Posterior cingulate gyrus (tissue), 11 donors: ENCODE measurements at places on chromosomes 5 and 9.
A peak's percentile ranks its signal among the peaks of the same experiment; 100 is the strongest.

DNA sequence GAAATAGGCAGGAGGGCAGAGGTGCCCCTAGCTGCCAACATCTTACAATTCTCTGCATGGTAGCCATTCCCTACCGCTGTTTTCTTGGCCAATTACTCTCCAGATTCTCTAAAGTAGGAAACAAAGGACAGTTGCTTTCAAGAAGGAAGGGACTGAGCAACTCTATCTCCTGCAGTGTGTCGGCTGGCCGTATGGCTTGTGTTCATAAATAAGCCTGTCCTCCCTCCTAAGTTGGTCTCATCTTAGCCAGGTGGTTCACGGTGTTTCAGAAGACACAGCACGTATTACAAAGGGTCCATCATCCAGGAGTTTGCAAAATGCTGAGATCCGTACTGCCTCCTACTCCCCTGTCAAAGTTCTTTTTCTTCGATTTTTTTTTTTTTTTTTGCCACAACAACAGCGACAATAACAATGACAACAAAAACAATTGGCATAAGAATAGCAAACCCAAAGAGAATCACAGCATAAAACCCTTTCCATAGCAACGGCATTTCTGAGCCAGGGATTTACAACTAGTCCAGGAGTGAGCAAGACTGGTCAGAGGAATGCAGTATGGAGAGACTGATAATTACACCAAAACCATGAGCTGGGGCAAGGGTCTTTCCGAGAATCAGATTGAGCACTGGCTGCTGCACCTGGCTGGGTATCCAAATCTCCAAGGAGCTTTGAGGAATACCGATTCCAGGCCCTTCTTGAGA lies 212.8 kb downstream of the SLIT3 start:
- no peak for DNase-seq

DNA sequence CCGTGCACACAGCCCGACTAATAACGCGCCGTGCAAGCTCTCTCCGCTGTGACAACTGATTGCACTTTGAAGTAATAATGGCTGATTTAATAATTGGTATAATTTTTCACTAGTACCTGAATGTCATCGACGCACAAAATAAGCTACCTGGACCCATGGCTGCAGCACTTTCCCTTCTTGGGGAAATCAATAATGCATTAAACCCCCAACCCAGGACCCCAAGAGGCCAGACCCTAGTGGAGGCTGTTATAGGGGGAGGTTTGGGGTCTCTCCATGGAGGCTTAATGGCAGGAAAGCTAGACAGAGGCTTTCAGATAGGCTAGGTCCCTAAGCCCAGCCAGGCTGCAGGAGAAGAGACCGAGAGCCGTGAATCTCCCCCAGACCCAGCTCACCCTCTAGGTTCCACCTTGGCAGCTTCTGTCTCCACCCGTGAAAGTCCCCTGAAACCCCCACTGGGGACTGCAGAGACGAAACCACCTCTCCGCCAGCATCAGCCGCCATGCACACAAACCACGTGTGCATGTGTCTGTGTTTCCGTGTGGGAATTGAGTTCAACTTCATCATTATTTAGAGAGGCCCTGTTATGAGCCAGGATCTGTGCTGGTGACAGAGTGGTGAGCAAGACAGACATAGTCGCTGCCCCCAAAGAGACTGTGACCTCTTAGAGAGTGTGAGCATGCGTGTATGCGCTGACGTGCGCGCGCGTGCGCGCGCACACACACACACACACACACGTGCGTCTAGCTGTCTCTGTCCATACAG lies 168.6 kb upstream of the MVB12B start:
- DNase-seq, result peak; percentile 52

DNA sequence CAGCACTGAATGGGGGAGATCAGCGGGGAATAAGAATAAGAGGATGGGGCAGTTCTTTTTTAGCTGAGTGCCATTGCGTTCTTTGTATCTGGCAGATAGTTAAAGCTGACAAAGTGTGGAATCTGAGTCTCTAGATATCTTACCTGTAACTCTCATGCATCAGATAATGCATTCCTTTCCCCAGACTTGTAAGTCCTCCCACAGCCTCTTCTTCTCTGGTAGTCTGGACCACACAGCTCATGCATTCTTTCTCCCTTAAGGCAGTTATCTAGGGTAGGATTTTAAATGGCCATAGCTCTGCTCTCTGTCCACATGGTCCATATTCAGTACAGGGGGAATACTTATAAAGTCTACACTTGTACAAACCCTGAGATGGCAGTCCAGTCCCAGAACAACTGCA lies 54.0 kb upstream of the FGF10 start:
- DNase-seq, result no peak

GRCh38 chr5:159179529-159180305 lies 29.6 kb downstream of the RNF145 start:
- no peak for DNase-seq

- no peak for DNase-seq
These were observed 35.4 kb upstream of the TMC1 start for GRCh38 chr9:72485821-72486593.

- no peak for DNase-seq
These were observed 472.8 kb downstream of the SPOCK1 start for GRCh38 chr5:137026296-137026695.

- peak; percentile 72 for DNase-seq
These were observed 85.2 kb upstream of the ZBTB43 start for GRCh38 chr9:126719618-126720031.

GRCh38 chr5:71782393-71782770 lies 63.3 kb downstream of the CARTPT start:
- DNase-seq, result no peak

DNA sequence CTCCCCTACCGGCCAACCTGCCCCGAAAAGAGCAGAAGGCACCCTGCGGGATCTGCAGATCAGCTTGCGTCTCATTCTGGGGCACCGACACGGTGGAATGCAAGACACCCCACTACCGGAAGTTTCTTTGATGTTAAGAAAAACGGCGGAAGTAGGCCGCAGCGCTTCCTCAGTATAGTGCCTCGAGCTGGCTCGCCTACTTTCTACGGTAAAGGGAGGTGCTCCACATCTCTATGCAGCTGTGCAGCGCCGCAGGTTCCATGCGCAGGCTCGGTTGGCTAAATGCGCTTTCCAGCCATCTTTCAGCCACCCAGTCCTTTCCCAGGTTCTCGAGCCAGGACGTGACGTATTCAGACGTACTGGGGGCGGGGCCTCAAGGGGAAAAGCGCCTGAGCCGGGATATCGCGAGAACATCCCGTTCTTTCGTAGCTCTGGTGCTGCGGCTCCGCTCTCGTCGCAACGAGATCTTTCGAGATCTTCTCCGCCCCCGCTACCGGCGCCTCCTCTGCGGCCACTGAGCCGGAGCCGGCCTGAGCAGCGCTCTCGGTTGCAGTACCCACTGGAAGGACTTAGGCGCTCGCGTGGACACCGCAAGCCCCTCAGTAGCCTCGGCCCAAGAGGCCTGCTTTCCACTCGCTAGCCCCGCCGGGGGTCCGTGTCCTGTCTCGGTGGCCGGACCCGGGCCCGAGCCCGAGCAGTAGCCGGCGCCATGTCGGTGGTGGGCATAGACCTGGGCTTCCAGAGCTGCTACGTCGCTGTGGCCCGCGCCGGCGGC lies at the start of gene HSPA4:
HSPA4 (plus strand) TSS at position 472 of the 775 bp plus-strand sequence; CDS start at position 710, 238 bp downstream.
- DNase-seq, result peak; percentile 99

DNA sequence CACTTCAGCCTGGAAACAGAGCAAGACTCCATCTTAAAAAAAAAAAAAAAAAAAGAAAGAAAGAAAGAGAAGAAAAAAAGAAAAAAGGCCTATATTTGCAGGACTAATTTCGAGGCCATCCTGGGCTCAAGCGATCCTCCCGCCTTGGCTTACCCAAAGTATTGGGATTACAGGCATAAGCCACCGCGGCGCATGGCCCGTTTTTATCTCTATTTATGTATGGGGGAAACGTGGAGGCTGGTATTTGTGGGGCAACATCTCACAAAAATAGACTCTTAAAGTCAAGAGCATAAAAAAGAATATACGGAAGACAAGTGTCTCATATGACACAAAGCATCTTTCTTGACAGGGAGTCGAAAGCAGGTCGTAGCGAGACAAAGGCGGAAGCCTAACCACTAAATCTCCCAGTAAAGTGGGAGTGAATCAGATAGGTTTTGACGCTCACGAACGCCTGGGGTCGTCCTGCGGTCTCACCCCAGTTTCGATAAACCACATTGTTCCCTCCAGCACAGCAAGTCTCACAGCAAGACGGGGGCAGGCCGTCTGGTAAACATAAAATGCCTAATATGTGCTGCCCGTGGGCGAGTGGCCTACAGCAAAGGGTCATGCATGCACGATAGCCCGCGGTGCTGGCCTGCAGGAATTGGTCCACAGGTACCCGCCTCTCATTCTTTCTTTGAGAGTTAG lies 1.8 kb upstream of the TRIM41 start:
- no peak for DNase-seq

- DNase-seq, result no peak
These were observed 65.1 kb upstream of the IL6ST start for GRCh38 chr5:56059854-56060253.

DNA sequence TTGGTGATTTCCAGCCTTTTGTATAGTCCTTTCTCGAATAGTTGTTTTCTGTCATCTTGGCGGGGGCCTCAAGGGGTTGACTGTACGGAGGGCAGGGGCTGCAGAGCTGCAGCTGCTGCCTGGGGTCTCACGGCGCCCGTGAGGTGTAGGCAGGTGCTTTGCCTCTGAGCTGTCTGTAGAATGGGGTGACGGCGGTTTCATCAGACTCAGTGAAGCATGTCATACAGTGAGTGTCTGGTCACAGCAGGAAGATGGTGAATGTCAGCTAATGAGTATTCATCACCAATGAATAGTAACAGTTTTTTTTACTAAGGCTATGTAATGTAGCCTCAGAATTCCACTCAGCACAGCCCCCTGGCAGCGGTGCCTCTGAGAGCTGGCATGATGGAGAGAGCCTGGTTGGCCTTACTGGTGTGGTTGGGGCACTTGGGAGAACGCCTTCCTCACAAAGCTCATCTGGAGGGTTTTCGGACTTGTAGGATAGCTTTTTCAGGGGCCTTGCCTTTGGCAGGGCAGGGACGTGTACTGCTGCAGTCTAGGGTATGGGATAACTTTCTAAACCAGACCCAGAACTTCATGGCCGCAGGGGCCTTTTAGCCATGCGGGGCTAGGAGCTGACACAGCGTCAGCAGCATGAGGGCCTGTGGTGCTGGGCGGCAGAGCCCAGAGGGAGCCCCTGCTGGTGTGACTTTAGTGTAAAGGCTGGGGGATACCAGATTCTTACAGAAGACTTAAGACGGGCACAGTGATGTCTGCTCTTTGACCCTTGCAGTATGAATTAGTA lies 15.0 kb downstream of the TENT4A start:
- DNase-seq, result no peak

GRCh38 chr5:10600626-10601245 lies 36.9 kb downstream of the ANKRD33B start:
- no peak for DNase-seq

DNA sequence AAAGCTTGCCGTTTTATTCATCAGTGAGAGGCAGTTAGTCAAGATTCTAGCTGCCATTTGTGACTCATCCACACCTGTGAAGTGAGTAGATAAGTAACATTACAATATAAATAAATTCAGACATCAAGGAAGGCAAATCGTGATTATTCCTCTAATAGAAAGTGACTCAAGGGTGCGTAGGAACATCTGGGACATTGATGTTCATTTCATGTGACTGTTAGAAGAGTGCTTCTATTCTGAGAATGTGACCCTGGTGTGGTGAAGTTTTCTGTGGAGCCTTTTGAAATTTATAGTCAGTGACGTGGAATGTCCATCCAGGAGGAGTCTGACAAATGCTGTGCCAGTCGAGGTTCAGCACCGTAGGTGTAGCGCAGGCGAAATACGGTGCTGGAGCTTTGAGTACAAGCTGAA lies 48.4 kb upstream of the FAM240B start:
- no peak for DNase-seq

DNA sequence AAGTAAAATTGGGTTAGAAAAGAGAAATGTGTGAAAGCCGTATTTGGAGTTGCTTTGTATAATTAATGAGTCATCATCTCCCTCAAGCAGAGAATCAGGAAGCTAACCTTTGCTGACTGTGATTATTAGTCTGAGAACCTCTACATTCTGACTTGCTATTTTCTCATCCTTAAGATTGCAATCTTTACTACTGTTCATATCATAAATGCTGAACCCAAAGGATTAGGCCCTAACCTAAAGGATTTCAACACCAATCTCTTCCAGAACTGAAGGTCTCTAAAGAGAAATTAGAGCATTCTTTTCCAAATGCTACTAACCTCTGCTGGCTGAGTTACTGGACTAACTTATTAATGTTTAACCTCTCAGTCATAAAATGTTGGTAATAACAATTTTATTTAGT lies 538.1 kb upstream of the MEF2C start:
- no peak for DNase-seq

DNA sequence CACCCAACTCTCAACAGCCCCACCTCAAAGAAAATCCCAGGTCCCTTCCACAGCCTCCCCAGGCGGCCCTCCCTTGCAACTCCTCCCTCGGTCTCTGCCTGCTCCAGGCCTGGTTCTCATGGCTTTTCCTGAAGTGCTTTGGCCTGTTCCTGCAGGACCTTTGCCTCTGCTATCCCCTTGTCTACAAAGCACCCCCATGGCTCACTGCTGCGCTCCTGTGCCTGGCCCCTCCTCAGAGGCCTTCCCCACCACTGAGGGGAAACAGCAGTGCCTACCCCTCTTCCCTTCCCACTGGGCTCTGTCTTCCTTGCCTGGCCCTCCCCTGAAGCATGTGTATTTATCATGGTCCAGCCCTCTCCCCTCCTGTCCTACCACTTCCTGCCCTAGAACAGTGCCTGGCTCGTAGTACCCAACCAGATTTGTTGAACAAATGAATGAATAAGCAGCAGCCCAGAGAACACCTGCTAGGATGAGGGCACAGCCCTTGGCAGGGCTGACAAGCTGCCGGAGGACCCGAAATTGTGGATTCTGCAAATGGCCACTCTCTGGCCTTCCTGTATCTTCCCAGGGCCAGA lies 68.6 kb upstream of the LRRTM2 start:
- no peak for DNase-seq

DNA sequence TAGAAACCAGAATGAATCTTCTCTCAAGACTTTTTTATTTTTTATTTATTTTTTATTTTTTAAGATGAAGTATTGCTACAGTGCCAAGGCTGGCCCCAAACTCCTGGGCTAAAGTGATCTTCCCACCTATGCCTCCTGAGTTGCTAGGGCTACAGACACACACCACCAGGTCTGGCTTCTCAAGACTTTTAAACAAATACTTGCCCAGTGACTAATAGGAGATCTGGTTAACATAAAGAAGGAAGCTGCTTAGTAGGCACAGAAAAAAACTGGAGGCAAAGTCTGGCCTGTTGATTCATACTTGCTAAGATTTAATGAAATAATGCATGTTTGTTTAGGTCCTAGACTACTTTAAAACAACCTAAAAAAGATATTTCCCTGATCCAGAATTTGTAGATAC lies 43.8 kb downstream of the SLC38A9 start:
- no peak for DNase-seq

DNA sequence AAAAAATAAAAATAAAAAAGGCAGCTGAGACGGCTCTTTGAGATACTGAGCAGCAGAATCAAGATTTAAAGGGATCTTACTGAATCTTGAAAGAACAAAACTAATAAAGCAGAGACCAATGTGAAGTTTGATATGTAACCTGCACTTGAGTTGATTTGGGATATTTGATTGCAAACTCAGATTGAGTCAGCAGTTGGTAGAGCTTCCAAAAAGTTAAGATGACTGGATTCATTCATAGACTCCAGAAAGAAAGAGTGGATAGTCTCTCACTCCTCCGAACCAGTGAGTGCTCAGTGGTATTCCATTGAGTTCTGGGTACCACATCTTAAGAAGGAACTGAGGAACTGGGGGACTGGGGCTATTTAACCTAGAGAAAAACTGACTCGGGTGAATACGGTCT lies 52.7 kb upstream of the TESK1 start:
- no peak for DNase-seq

GRCh38 chr5:143800715-143801114 lies 11.2 kb upstream of the HMHB1 start:
- DNase-seq, result no peak
